ENCODE measurements at places on chromosomes 1 and 21.

- no peak for DNase-seq
These were observed 38.6 kb downstream of the FMO4 start for GRCh38 chr1:171352554-171352953.

- DNase-seq, result no peak
These were observed 5.8 kb upstream of the KRTAP20-2 start for GRCh38 chr21:30629200-30629599.

DNA sequence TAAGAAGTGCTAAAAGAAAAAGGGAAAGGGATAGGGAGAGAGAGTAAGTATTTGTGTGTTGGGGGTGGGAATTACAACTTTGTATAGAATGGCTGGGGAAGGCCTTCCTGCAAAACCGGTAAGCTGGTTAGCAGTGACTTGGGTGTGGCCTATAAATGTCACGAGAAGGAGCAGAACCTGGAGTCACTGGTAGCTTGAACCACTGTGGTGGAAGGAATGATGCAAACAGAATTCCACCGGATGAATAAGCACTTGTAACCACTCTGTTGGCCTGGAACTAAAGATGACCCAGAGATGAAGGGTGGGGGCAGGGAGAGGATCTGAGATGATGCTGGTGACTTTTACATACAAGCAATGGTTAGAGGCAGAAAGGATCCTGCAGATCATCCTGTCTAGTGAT, 8.9 kb downstream of the XKR8 start:
- no peak for DNase-seq

DNA sequence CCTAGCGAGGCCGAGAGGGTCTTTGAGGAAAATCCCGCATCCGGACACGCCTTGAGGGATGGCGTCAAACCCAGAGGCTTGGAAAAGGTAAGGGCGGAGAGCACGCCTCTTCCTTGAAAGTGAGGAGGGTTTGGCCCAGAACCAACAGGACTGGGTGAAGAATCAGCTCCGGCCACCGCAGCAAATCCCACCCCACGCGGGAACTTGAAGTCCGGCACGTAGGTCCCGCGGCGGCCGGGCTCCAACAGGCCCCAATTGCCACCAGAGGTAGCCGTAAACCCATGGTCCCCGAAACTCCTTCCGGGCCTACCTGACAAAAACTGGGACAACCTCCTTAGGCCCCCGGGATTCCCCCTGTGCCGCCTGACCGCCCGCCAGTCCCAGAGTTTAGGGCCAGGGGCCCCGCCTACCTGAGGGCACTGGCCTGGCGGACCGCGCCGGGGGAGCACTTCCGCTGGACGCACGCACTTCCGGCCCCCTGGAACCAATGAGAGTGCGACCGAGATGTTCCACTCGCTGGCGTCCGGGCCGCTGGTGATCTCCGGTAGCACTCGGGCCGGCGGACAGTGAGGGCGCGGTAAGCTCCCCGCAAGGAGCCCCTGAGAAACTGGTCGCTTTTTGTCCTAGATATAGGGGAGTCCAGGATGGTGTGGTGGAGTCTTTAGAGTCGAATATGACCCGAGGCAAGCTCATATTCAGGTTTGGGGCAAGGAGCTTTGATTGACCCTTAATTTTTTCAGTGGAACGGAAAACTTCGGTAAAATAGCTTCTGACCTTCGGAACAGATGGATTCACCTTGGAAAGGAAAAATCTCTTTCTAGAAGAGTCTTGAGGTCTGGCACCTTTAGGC, at the start of the genes LZIC and NMNAT1:
LZIC (minus strand) TSS at position 453 of the 850 bp plus-strand sequence. CDS start 6,772 bp downstream, outside the sequence.
NMNAT1 (plus strand) TSS at position 537 of the 850 bp plus-strand sequence. CDS start 28,599 bp downstream, outside the sequence.
- peak; percentile 94 for DNase-seq

DNA sequence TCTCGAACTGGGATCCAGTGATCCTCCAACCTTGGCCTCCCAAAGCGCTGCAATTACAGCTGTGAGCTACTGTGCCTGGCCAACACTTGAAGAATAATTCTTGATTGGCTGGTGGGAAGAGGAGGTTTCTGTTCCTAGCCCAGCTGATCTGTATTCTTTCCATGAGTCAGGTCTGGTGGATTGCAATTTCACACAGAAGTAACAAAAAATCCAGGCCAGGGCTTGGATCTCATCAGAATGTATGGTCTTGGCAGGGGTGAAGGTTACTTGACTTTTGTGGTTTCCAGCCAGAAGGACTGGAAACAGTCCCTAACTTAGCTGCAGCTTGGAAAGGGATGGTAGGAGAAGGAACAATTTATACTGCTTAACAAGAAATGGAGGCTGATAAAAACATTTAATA, 5.1 kb upstream of the HP1BP3 start:
- no peak for DNase-seq

DNA sequence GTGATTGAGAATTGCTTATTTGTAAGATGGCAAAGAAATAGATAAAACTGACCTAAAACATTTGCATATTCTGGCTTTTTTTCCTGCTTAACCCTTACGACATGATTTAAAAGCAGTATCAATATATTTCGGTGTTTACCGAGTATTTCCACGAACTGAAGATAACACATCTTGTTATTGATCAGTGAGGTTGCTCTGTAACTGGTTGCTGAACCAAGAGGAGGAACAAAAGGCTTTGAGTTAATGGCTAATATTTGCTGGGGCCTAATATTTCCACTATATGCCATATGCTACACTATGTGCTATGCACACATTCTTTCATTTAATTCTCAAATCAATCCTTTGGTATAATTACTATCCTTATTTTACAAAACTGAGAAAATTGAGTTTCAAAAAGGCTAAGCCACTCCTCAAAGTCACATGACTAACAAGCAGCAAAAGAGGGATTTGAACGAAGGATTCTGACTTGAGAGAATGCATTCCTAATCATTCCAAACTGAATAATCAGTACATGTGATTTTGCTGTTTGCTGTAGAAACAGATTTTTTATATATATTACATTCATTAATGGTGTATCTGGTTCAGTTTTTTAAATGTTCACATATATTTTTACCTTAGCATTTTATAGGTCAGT, 346.0 kb downstream of the USP25 start:
- no peak for DNase-seq

- DNase-seq, result no peak
These were observed 2.7 kb downstream of the DHRS3 start for GRCh38 chr1:12615159-12615864.

DNA sequence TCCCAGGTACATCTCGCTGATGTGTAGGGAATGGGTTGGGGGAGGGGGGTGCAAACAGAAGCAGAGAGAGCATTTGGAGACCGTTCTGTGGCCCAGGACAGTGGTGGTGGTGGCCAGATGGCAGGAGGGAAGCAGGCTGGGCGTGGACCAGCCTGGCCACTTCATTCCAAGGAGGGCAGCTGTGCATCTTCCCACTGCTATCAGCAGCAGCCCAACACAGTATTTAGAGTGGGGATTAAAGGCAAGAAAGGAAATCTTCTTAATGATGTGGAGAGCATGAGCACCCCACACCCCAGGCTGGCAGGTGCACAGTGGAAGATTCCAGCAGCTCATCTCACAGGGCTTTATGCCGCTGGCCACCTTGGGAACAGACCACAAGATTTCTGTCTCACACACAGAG, 198.7 kb downstream of the NPHP4 start:
- no peak for DNase-seq

DNA sequence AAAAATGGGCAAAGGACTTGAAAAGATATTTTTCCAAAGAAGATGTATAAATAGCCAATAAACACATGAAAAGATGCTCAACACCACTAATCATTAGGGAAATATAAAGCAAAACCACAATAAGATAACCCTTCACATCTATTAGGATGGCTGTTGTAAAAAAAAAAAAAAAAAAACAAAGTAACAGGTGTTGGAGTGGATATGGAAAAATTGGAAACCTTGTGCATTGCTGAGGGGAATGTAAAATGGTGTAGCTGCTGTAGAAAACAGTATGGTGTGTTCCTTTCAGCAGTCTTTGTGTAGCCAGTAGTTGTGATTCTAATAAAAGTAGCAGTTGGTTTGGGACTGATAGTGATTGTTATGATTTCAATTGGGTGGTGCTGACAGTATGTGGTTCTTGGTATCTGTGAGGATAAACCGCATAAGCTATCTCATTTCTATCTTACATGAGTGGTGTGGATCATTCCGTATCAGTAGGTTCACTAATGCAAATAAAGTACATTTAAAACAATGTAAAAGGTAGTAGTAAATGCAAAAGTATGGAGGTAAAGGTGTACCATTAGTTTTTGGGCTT, 19.9 kb downstream of the MAN1A2 start:
- no peak for DNase-seq

GRCh38 chr1:218274511-218274910, 10.6 kb upstream of the RRP15 start:
- DNase-seq, result no peak

DNA sequence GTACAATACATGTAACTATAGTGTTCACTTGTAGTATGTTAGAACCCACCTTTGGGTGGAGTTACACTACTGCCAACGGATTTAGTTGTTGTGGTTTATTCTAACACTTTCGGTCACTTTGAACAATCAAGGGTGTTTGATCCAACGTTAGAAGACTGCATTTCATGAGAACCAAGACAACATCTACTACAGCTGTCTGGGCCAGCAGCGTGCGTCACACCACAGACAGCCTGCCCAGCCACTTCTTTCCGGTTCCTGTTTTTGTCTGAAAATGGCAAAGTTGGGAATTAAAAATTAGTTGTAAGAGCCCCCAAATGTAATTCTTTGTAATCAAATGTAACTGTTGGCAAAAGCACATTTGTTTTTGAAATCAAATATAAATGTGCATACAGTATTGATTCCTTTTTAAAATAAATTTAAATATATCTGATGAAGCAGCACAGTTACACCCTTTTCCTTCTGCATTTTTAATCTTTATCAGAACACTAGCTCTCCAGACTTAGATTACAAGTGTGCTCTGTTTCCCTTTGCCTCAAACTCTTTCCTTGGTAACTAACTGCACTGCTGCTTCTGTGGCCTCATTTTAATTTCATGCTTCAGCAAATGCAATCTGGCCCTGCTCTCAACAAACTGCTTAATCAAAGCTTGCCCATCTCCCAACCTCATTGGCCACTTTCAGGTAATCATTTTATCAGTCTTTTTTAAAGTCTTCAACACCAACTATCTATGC, 86.6 kb upstream of the DPH5 start:
- no peak for DNase-seq

GRCh38 chr1:27632387-27633297, 2.3 kb downstream of the FGR start:
- no peak for DNase-seq

DNA sequence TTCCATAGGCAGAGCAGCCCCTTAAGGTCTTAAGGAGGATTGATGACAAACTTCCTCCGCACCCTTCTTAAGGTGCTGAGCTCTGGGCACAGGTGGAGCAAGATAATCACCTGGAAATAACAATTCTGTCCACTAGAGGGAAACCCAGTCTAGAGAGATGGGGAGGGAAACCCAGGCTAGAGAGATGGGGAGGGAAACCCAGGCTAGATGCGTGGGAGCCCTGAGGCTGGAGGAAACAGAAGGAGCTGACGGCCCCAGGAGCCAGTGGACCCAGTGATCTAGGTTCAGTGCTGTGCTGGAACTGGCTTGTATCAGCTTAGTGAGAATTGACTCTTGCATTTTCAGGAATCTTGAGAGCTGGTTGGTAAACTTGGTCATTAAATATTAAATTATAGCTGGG, 17.8 kb upstream of the MYCL start:
- no peak for DNase-seq

GRCh38 chr1:30875197-30875596, 33.4 kb downstream of the SDC3 start:
- DNase-seq, result no peak

DNA sequence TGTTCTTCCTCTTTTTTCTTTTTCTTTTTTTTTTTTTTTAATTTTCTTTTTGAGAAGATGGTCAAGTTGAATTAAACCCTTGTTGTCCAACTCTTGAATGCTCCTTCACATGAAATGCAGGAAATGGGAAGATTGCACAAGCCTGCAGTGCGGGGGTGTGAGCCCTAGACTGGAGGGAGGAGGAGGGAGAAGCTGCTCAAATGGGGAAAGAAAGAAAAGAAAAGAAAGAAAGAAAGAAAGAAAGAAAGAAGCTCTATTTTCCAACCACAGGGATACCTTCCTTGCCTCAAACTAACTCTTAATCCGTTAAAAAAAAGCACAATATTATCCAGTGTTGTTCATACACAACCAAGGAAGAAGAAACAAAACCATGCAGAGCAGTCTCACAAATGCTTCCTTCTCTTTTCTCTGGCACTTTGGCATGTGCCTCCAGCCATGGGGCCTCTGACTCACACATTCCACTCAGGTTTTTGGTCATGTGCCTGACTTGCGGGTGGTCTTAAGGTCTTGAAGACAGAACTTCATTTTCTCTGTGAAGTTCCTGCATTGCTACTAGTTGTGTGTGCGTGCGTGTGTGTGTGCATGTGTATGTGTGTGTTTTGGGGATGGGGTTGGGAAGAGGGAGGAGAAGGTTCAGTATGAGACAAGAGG, 276.1 kb downstream of the RPS6KC1 start:
- no peak for DNase-seq

DNA sequence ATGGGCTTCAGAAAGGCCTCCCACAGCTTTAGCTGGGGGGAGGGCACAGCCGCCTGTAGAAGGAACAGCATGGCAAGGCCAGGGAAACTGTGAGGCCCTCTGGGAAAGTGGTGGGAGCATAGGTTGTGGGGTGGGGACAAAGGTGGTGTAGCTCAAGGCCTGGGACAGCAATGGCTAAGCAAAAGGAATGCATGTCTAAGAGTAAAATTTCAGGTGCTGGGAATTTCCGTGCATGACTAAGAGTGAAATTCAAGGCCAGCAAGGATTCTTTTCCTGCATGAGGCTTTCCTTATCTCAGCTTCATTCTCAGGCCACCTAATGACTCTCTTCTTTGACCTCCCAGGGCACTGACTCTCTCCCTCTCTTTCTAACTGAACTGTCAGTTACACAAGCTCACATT, 86.5 kb upstream of the WNT4 start:
- no peak for DNase-seq

GRCh38 chr21:35547946-35548774, 499.1 kb upstream of the RUNX1 start:
- no peak for DNase-seq

DNA sequence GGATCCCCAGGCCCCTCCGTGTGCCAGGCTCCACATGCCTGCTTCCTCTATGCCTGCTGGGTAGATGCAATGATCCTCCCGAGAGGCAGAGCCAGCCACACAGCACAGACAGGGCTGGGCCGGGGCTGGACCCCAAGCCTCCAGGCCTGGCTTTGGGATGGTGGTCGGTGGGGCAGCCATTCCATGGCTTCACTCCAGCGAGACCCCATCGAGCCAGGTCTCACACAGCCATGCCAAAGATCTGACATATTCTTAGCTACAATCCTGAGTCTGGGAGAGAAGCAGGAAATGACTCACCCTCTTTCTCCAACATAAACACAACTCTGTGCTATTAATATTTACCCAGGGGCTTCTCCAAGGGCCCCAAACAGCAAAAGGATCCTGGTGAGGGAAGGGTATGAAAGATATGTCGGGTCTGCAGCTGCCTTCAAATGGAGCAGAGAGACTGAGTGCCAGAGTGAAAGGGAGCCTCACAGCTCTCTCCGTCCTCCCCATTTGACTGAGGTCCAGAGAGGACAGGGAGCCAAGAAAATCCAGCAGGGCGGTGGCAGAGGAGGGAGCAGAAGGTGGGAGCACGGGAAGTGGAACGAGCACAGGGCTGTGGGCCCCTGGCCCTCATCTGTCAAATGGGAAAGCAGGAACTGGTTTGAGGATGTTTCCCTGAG, 639.5 kb downstream of the MATN1 start:
- no peak for DNase-seq

Measured in liver (tissue), 10 donors.